ENCODE measurements at places on chromosomes 11 and 22.

GRCh38 chr11:102957953-102958352, 2.4 kb upstream of the MMP13 start:
- no peak for DNase-seq

DNA sequence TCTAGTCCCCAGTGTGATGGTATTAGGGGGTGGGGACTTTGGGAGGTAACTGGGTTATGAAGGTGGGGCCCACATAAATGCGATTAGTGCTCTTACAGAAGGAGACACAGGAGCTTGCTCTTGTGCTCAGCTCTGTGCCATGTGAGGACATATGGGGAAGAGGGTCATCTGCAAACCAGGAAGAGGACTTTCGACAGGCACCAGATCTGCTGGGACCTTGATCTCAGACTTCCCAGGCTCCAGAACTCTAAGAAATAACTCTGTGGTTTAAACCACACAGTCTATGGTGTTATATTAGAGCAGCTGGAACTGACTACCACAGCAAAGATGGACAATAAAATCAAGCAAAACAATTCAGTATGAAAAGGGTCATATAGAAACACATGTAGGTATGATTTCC, 26.7 kb downstream of the NNMT start:
- no peak for DNase-seq

GRCh38 chr11:107924306-107924705, 3.9 kb upstream of the RAB39A start:
- no peak for DNase-seq

DNA sequence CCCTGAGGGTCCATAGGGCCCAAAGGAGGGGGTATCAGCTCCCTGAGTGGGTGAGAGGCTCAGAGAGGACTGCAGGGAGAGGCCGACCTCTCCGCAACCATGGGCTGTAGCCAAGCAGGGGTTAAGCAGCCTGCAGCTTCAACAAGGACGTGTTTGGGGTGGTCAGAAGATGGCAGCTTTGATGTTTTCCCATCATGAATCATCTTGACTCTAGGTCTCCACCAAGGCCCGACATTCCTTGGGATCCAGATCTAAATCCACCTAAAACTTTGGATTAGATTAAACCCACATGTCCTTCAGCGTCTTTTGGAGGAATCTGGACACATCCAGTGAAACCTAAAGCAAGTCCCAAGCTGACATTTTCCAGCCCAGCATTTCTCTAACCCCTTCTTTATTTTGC, 19.8 kb downstream of the FBLN1 start:
- no peak for DNase-seq

- DNase-seq, result no peak
Observed at GRCh38 chr11:75603791-75604736, 42.0 kb downstream of the SERPINH1 start.

GRCh38 chr22:37162221-37163095, 12.7 kb upstream of the IL2RB start:
- DNase-seq, result no peak

GRCh38 chr11:119030029-119030328, 698 bp downstream of the SLC37A4 start:
- DNase-seq, result no peak

GRCh38 chr11:127859941-127860354, 727.4 kb downstream of the ETS1 start:
- no peak for DNase-seq

GRCh38 chr22:39635719-39636118, 65.2 kb downstream of the CACNA1I start:
- DNase-seq, result no peak
